ENCODE measurements at places on chromosomes 5 and 9.

GRCh38 chr5:15936505-15937245, 242.9 kb downstream of the MARCHF11 start:
- no peak for DNase-seq

DNA sequence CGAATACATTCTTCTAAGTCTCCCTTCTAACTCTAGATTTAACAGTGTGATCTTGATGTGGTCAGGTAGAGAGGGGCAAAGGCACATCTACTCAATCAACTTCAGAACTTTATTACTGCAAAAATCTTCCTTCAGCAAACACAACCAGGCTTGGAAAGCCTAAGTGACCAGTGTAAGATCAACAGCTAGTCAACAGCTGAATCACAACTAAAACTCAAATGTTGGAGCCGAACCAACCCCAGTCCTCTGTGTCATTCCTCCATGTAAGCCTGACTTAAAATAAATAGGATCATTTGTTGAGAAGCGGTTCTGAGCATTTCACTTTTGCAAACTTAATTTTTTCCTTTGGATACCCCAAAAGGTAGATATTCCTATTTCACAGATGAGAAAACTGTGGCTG, 352.7 kb downstream of the EBF1 start:
- DNase-seq: no peak

GRCh38 chr9:35162605-35163315, 951 bp downstream of the UNC13B start:
- DNase-seq: no peak

GRCh38 chr9:35110327-35110761, 5.3 kb downstream of the ATOSB start:
- peak; percentile 72 for DNase-seq

DNA sequence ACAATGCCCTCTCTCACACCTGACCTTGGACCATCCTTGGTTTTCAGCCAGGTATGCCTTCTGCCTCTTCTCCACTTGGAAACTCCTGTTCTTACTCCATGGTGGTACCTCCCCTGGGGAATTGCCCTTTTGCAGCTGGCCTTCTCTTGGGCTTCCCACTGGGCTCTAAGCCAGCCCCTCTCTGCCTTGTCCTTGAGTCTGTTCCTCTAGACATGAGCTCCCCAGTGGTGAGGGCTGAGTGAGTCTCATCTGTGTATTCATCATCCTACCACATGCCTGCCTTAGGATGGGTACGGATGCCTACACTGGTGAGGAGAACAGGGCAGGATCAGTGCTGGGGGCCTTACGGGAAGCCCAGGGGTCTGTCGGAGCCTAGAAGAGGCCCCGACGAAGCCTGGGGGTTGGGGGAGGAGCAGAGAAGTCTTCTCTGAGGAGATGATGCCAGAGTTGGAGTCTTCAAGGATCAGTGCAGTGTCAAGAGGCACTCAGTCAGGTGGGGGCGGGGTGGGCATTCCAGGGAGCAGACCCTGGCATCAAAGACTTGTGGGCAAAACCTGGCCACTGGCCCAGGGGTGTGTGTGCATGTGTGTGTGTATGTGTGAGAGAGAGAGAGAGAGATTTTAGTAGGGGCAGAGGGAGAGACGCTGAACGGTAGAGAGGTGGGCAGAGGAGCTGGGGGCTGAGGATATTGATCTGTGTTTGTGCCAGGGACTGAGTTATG, 5.2 kb upstream of the CRB2 start:
- DNase-seq: no peak

DNA sequence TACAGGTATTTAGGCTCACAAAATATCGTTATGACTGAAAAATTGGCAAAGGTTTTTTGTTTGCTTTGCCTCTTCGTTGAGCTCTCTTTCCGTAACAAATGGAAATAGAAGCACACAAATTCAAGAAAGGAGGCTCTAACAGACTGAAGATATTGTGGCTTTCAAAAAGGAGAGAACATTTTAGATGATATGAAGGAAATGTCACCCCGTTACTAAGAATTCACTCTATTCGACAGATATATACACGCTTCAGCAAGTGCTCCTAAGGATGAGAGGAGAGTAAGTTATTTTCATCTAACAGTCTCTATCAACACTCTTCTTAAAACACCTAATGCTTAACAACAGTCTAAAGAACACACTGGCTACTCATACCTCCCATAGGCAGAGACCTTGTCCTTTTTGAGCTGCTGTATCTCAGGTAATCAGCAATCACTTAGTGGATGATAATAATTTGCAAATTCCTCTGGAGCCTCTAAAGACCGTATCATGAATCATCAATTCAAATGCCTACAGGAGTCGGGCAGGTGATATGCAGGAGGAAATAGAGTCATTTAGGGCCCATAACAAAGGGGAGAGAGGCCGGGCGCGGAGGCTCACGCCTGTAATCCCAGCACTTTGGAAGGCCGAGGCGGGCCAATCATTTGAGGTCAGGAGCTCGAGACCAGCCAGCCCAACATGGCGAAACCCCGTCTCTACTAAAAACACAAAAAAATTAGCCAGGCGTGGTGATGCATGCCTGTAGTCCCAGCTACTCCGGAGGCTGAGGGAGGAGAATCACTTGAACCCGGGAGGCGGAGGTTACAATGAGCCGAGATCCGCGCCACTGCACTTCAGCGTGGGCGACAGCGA, 1.4 kb upstream of the HSDL2 start:
- peak; percentile 37 for DNase-seq

Data from hematopoietic multipotent progenitor cell treated with erythropoietin and hydrocortisone succinate and interleukin-3 and kit ligand, for 8 days (in vitro differentiated cells).